ENCODE measurements at places on chromosomes 12 and 14.

DNA sequence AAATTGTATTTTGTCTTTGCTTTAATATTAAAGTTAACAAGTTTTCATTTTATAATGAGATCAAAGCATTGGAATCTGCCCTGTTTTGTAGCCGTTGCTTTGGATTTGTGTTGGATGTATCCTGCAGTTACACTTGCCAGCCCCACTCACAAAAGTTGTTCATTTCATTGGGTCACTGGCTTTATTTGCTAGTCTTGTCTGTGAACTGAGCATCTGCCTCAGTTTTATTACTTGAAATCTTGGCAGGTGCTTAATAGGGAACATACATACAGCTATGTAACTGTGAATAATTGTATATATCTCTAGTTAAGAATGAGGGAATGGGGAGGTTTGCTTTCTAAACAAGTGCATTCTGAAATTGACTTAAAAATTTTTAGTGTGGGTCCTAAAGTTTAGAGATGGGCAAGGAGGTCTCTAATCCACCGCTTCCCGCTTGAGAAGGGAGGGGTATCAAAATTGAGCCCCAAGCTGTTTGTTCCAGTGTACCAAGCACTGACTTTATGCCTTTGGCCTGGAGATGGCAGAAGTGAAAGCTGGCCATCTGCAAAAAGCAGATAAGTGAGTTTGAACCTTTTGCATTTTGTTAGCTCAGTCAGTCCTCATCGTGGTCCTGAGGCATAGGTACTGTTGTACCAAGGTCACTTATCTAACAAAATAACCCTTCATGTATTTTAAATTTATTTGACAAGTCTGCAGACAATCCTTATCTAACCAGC lies 9.3 kb downstream of the EIF5 start:
- DNase-seq, result no peak

DNA sequence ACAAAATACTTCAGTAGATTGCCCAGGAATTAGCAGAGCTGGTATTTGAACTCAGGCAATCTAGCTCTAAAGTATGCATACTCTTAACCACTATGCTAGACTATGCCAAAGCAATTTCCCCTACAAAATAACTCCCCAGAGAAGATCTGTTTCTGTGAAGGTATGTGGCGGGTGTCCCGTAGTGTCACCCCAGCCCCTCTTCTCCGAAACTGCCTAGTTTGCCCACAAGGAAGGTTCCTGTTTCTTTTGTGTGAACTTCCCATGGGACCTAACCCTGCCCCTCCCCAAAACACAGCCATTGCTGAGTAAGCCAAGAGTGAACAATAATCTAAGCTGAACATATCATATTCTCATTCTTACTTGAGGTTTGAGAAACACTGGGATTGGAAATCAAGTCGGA lies 15.5 kb upstream of the RAP1B start:
- no peak for DNase-seq

DNA sequence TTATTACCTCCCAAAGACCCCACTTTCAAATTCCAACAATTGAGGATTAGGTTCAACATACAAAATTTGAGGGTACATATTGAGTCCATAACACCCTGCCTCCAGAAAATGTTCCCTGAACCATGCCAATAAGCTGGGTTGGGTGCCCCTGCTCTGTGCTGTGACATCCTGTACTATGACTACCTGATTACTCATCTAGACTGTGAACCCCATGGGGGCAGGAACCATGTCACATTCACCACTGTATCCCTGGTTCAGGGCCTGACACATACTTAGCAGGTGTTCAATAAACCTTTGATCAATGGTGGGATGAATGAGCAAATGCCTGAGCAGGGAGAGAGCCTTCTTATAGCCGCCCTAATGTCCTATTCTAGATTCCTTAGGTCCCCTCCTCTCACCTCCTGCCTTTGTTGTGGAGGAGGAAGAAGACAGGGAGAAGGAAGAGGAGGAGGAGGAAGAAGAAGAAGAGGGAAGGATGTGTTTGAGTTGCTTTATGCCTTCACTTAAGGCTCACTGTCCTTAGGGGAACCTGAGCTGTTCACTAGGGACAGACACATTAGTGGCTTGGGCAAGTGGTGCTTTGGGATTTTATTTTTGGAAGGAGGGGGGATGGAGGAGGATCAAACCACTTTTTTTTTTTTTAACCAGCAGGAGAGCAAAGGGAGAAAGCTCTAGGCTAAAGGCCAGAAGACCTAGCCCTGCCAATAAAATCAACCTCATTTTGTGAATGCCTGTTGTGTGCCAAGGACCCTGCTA lies 21.3 kb downstream of the GPR68 start:
- no peak for DNase-seq

- no peak for DNase-seq
Measured at GRCh38 chr12:100266585-100266834, 369 bp downstream of the DEPDC4 start.

- DNase-seq, result no peak
Measured at GRCh38 chr12:17079251-17079909, 473.4 kb upstream of the LMO3 start.

DNA sequence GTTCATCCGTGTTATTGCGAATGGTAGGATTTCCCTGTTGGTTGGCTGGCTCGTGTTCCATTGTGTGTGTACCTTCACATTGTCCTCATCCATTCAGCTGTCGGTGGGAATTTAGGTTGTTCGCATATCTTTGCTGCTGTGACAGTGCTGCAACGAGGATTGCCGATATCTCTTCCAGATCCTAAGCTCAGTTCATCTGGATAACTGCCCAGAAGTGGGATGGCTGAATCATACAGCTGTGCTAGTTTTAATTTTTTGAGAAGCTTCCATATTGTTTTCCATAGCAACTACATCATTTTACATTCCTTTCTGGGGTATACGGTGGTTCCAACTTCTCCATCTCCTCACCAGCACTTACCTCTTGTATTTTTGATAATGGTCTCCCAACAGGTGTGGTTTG lies 292.8 kb upstream of the SFSWAP start:
- DNase-seq, result no peak

Data from SIG-M5 (cell line).